PC-9 (cell line): ENCODE measurements at places on chromosomes 2 and 18.

GRCh38 chr18:741931-742512 is 29.6 kb upstream of the ENOSF1 start:
- DNase-seq, result peak; percentile 36
- no peaks in the 10 kb centered on the region for H3K4me1 ChIP-seq
- no peak overlapping the region for H3K27ac ChIP-seq
- H3K36me3 ChIP-seq, result no peaks in the 10 kb centered on the region

- H3K27me3 ChIP-seq, result 0 out of 2 replicates have a peak, but pooled peaks cover 7% of the 10 kb centered on the region
- no peaks in the 10 kb centered on the region for H3K36me3 ChIP-seq
- no peak for DNase-seq
- no peak overlapping the region for H3K4me3 ChIP-seq
Measured at GRCh38 chr18:10518595-10519255, 7.1 kb upstream of the NAPG start.

DNA sequence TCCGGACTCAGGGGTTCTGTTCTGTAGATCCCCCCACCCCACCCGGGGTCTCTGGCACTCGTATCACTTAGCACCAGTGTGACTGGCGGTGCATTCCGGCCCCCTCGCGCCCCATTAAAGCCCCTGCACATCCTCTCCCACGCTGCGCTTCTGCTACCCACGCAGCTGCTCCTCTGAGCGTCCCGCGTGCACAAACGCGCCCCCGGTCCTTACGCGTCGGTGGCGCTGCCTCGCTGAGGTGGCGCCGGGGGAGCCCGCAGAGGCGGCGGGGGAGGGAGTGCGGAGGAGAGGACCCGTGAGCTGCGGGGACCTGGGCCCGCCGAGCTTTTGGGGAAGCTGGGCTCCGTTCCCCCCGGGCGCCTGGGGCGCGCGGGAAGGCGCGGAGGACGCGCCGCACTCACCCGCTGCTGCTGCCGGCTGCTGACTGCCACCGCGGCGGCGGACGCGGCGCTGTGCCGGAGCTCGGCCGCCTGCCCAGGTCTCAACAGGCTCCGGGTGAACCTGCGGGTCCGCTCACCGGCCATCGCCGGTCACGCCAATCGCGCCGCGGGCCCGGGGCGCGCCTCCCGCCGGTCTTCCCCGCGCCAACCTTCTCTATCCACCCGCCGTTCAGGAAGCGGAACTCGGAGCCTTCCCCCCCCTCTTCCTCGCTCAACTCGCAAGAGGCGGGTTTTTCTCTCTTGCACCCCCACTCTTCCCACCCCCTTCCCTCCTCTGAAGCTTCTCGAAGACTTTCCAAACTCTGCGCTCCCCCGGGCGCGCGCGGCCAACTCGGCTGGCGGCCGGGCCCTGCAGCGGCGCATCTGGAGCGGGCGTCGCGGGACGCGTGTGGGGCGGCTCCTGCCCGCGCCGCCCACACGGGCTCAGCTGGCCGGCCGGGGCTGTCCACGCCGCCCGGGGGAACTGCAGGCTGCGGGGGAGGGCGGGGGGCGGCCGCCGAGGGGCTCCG is at the start of gene DOCK10:
Gene DOCK10 (minus strand): TSS at position 618 of the 949 bp plus-strand sequence. CDS start 94 bp downstream, at position 524.
- DNase-seq, result no peak
- no peaks in the 10 kb centered on the region for H3K36me3 ChIP-seq
- no peak within 1 kb of the TSS for H3K27ac ChIP-seq

- peak overlapping the region; percentile 81 for H3K4me3 ChIP-seq
- no peak for DNase-seq
- H3K27ac ChIP-seq, result no peak overlapping the region
- H3K27me3 ChIP-seq, result no peaks in the 10 kb centered on the region
- peaks cover 49% of the 10 kb centered on the region for H3K4me1 ChIP-seq
Measured at GRCh38 chr2:240568678-240569522, 616 bp downstream of the RNPEPL1 start.

DNA sequence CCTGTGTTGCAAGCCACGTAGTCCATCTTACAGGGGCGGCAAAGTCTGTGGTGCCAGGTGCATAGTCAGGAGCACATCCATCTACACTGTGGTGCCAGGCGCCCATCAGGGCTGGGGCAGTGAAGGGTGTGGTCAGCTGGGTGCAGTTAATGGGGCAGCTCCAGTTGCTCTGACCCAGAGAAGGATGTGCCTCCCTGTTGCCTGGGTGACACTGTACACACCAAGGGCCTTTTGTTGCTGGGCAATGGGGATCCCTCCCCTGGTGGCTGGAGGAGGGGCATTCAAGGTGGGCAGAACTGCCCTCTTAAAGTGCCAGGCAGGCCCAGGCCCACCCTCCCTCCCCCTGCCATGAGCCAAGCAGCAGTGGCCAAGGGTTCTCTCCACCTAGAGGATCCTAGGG is 28.3 kb upstream of the IMP4 start:
- H3K4me3 ChIP-seq, result no peak overlapping the region
- H3K4me1 ChIP-seq, result no peaks in the 10 kb centered on the region
- peaks cover 77% of the 10 kb centered on the region for H3K27me3 ChIP-seq
- no peak overlapping the region for H3K27ac ChIP-seq
- no peaks in the 10 kb centered on the region for H3K36me3 ChIP-seq

DNA sequence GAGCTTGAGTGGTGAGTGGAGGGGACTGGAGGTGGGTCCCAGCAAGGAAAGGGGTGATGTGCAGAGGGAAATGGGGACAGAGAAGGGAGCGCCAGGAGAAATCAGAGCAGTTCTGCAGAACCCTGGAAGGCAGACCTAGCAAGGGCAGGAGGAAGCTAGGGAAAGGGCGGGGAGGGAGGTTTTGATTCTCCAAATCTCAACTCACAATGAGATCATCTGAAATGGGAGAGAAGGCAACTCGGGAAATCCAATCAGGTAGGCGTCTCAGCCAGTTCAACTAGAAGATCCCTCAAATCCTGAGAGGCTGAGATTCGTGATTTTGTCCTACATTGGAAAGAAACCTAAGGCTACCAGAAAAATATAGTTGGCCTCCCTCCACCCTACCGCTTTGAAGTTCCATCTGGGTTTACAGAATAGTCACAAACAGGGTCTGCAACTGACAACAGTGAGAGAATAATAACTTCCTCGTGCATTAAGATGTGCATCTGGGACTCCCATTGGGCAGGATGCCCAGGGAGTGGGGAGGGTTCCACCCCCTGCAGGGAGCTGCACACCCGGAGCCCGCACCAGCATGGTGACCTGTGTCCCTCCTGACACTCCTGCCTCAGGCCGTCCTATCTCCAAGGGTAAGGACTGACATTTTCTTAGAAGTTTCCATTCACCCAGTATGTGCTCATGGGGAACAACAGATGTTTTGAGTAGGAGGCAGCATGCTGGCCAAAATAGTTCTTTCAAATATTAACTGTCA is 113.3 kb upstream of the ODC1 start:
- H3K4me3 ChIP-seq, result no peak overlapping the region
- H3K27ac ChIP-seq, result no peak overlapping the region
- H3K36me3 ChIP-seq, result no peaks in the 10 kb centered on the region
- no peaks in the 10 kb centered on the region; the same call in 1 of the 2 replicates for H3K4me1 ChIP-seq

DNA sequence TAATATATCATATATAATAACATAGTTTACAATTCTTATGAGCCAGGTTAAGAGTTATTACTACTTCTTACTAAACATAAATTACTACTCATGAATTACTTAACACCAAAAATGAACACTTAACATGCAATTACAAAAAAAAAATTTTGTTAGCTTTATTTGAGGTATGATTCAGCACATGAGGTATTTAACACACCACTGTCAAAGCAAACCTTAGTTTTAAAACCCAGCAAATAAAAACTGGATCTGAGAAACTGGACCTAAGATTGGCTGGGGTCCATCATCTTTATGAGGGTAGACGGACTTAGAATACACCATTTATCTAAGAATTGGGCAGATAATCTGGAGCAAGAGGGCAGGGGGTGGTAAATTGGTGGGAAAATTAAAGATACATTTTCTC is 81.8 kb upstream of the CREB1 start:
- no peaks in the 10 kb centered on the region for H3K4me1 ChIP-seq
- no peak for DNase-seq
- no peak overlapping the region for H3K27ac ChIP-seq
- no peak overlapping the region for H3K4me3 ChIP-seq
- no peaks in the 10 kb centered on the region for H3K27me3 ChIP-seq

DNA sequence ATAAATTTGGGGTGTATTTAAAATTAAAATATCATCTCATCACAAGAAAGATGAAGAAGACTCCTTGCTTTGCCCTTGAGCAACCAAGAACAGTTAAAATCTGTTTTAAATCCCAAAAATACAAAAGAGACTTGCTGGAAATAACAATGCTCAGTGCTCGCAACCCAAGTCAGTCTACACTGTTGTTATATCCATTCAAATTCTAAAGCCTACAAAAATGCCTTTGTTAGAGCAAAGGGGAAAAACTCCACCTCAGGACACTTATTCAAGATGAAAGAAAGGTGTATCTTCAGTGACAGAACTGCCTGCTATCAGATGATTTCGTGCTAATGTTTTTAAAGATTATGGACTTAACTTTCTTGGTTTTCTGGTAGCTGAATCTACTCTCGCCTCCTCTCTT is 111.9 kb upstream of the TANK start:
- DNase-seq, result no peak
- H3K4me3 ChIP-seq, result no peak overlapping the region
- no peaks in the 10 kb centered on the region for H3K27me3 ChIP-seq

DNA sequence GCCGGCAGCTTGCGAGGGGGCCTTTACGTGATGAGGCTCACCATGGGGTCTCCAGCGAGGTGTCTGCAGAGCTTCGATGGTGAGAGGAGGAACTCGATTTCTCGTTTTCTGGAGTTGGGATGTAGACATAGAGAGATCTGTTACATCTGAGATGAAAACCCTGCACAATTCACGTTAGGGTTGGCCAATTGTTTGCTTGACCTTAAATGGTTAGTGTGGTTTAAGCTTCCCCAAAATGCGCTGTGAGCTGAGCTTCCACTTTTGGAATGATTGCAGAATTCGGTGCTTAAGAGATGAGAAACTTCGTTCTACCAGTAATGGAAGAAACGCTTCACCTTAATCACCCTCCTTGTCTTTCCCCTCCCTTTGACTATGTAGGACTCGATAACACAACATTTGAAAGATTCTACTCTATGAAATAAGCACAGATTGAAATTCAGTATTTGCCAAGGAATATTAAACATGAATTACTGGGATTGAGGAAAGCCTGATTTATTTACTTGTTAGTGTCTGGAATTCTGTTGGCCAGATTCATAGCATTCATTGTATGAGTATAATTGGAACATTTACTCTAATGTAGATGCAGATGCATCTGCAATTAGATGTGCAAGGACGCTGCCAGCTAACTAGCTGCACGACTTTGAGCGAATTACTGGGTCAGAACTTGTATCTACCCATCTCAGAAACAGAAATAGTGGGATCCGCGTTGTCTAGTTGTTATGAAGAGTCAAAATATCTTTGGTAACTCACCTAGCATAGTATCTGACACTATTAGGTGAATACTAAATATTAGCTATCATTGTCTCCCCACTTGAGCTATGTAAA is 1.6 kb upstream of the KLF7 start:
- H3K4me1 ChIP-seq, result peaks cover 20% of the 10 kb centered on the region
- DNase-seq, result no peak
- no peaks in the 10 kb centered on the region for H3K27me3 ChIP-seq
- H3K4me3 ChIP-seq, result peak overlapping the region; percentile 87
- no peaks in the 10 kb centered on the region for H3K36me3 ChIP-seq

DNA sequence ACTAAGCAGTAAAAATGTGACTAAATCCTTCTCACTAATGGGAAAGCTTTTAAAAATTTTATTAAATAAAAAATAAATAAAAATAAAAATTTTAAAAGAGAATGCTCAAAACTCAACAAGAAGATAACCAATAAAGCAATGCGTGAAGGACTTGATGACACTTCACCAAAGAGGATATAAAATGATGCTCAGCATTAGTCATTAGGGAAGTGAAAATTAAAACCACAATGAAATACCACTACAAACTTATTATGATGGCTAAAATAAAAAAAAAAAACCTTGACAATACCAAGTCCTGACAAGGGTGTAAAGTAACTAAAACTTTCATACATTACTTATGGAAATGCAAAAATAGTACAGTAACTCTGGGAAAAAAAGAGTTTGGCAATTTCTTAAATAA is 3.3 kb upstream of the WDR75 start:
- no peaks in the 10 kb centered on the region for H3K27me3 ChIP-seq
- no peak overlapping the region for H3K27ac ChIP-seq
- DNase-seq, result no peak
- H3K36me3 ChIP-seq, result no peaks in the 10 kb centered on the region

DNA sequence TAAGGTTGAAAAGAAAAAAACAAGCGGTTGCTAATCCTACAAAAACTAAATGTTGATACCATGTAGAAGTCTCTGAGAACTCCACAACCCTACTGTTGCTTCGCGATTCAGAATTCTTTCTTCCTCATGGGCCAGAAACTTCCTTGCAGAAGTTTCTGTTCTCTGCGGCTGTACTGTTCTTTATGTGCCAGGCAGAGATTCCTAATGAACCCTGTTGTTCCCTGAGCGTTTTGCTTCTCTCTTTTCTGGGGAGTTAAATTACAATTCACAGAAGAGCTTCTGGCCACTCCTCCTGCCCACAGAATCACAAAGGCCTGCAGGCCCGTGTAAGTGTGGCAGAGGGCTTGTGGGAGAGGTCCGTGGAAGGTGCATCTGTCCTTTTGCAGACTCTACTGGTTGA is 1.8 kb upstream of the THNSL2 start:
- H3K27ac ChIP-seq, result no peak overlapping the region
- no peak for DNase-seq
- no peak overlapping the region for H3K4me3 ChIP-seq
- H3K36me3 ChIP-seq, result no peaks in the 10 kb centered on the region
- peaks cover 8% of the 10 kb centered on the region for H3K27me3 ChIP-seq
- H3K4me1 ChIP-seq, result 0 out of 2 replicates have a peak, but pooled peaks cover 5% of the 10 kb centered on the region
